Smooth muscle cell of trachea (primary cell): ENCODE measurements at places on chromosomes 11 and 22. TPM values are rescaled to one million over a fixed set of nuclear protein-coding genes. Genes with fewer than 3 reads are reported as not detected.

PHF21B gene
- total RNA-seq, result not detected in 2 replicates

LIF gene
- total RNA-seq, result 10.6 and 40.4 TPM in 2 replicates

ACTN3 gene
- 0.17 TPM in 1 of 2 replicates, not detected in the other for total RNA-seq

PPFIBP2 gene
- total RNA-seq, result 17.6 and 22.2 TPM in 2 replicates

OR10A2 gene
- not detected in 2 replicates for total RNA-seq

C11orf86 gene
- total RNA-seq, result not detected in 2 replicates

OR2AG1 gene
- not detected in 2 replicates for total RNA-seq

CABP2 gene
- total RNA-seq, result not detected in 2 replicates

SLC5A4 gene
- under 0.01 TPM in 1 of 2 replicates, not detected in the other for total RNA-seq

CRYAB gene
- total RNA-seq, result 8.7 and 48.3 TPM in 2 replicates

OR6A2 gene
- total RNA-seq, result 0.17 and 0.73 TPM in 2 replicates

OR4D5 gene
- not detected in 2 replicates for total RNA-seq

TPST2 gene
- total RNA-seq, result 15.1 and 35.1 TPM in 2 replicates

TH gene
- under 0.01 TPM in 1 of 2 replicates, not detected in the other for total RNA-seq

ADM2 gene
- 0.87 and 2.3 TPM in 2 replicates for total RNA-seq

APOL3 gene
- total RNA-seq, result 25.2 and 45.2 TPM in 2 replicates

OR5B17 gene
- total RNA-seq, result not detected in 2 replicates

NCR3LG1 gene
- total RNA-seq, result 5.1 and 6.0 TPM in 2 replicates

OR8D1 gene
- not detected in 2 replicates for total RNA-seq

CHRM1 gene
- total RNA-seq, result not detected in 2 replicates

IGLL1 gene
- total RNA-seq, result not detected in 2 replicates

ISX gene
- total RNA-seq, result not detected in 2 replicates

TRPM5 gene
- not detected in 2 replicates for total RNA-seq

C22orf15 gene
- total RNA-seq, result 1.6 and 3.1 TPM in 2 replicates

BEST1 gene
- total RNA-seq, result 3.2 and 13.1 TPM in 2 replicates

MYBPC3 gene
- total RNA-seq, result not detected in 2 replicates

FXYD6 gene
- total RNA-seq, result 0.66 and 2.8 TPM in 2 replicates

MLC1 gene
- under 0.01 TPM in 1 of 2 replicates, not detected in the other for total RNA-seq

HBD gene
- 0.83 and 1.0 TPM in 2 replicates for total RNA-seq

CCDC89 gene
- 6.0 and 17.9 TPM in 2 replicates for total RNA-seq

OR8A1 gene
- not detected in 2 replicates for total RNA-seq

ROBO4 gene
- 1.3 and 2.0 TPM in 2 replicates for total RNA-seq

DBX1 gene
- total RNA-seq, result not detected in 2 replicates

OR6T1 gene
- total RNA-seq, result not detected in 2 replicates

TMPRSS5 gene
- under 0.01 and 0.17 TPM in 2 replicates for total RNA-seq

MRPL49 gene
- total RNA-seq, result 50.4 and 55.6 TPM in 2 replicates

MYEOV gene
- total RNA-seq, result 2.2 and 8.1 TPM in 2 replicates

KRTAP5-9 gene
- total RNA-seq, result not detected in 2 replicates

CDC42EP2 gene
- 33.2 and 47.8 TPM in 2 replicates for total RNA-seq

SLC22A8 gene
- total RNA-seq, result not detected in 2 replicates

NNMT gene
- total RNA-seq, result 185 and 367 TPM in 2 replicates

CATSPERZ gene
- 0.44 and 0.66 TPM in 2 replicates for total RNA-seq

TRIM51 gene
- not detected in 2 replicates for total RNA-seq
